ENCODE measurements at places on chromosomes 13 and 19.

- no peak for DNase-seq
Measured at GRCh38 chr13:93450191-93450621, 223.6 kb downstream of the GPC6 start.

- no peak for DNase-seq
Measured at GRCh38 chr19:47735131-47735530, 10.2 kb upstream of the NOP53 start.

GRCh38 chr19:2607712-2608601 lies 94.5 kb downstream of the GNG7 start:
- DNase-seq: peak; percentile 55

DNA sequence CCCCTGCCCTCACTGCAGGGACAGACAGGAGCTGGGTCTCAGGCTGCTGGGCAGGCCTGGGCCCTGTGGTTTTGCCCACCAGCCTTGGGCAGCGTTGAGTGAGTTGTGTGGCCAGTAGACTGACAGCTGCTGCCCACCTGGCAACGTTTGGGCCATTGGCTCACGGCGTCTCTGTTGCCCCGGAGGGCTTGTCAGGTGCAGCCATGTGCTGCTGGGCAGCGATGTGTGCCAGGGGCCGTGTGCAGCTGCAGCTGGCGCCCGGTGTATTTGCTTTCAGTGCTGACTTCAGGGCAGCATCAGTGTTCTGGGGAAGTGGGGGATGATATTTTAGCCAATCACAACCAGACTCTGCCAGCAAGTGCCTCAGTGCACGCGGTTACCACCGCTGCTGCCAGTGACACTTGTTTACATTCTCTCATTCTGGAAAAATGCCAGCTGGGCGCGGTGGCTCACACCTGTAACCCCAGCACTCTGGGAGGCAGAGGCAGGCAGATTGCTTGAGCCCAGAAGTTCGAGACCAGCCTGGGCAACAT lies 10.6 kb downstream of the FZR1 start:
- no peak for DNase-seq

DNA sequence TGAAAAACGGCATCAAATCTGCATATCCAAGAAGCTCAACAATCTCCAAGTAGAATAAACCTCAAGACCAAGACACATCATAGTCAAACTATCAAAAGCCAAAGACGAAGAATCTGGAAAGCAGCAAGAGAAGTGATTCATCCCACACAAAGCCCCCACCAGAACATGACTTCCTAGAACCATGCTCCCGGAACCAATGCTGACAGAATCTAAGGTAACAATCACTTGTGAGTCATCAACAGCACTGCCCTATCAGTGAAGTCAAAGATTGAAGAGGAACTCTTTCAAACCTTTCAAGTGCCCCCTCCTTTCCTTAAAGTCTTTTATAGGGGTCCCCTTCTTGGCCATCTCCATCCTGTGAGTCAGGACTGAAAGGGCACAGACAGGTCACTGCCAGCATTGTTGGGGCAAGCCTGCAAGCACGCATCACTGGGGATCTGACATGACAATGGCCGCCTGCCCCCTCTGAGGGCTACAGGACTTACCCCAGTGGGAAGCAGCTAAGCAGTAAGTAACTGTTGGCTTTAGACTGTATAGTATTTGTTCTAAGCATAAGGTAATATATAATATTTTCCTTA lies at the start of gene CCDC70:
CCDC70 (plus strand) TSS at position 247 of the 578 bp plus-strand sequence. CDS start 3,443 bp downstream, outside the sequence.
- DNase-seq: no peak

- DNase-seq: no peak
Measured at GRCh38 chr13:40389081-40389641, 277.3 kb downstream of the FOXO1 start.

DNA sequence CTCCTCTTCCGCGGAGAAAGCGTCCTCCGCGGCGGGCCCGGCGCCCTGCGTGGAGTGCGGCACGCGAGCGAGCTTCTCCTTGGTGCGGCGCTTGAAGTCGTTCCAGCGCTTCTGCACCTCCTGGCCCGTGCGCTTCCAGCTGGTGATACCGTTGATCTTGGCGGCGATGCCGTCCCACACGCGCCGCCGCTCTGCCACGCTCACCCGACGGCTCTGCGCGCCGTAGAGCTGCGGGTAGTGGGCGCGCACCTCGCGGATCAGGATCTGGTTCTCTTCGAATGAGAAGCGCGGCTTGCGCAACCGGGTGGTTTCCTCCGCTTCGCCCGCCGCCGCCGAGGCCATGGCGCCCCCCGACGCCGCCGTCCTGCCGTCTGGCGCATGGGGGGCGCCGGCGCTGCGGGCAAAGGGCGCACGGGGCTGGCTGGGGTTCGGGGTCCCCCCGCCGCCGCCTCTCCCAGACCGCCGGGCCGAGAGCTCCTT lies 941 bp downstream of the MYPOP start:
- DNase-seq: no peak

DNA sequence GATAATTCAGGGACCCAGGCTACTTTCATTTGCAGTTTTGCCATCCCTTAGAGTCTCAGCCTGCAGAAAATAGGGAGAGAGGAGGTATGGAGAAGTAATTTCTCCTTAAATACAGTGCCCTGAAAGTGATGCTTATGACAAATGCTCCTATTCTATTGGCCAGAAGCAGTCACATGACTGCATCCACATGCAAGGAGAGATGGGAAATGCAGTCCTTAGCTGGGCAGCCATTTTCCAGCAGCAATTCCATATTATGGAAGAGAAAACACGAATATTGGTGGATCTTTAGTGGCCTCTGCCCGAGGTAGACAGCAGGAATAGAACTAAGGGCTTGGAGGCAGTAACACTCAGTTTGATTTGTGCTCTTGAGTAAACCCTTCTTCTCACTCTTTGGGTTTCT lies 39.4 kb downstream of the VAV1 start:
- DNase-seq: no peak

DNA sequence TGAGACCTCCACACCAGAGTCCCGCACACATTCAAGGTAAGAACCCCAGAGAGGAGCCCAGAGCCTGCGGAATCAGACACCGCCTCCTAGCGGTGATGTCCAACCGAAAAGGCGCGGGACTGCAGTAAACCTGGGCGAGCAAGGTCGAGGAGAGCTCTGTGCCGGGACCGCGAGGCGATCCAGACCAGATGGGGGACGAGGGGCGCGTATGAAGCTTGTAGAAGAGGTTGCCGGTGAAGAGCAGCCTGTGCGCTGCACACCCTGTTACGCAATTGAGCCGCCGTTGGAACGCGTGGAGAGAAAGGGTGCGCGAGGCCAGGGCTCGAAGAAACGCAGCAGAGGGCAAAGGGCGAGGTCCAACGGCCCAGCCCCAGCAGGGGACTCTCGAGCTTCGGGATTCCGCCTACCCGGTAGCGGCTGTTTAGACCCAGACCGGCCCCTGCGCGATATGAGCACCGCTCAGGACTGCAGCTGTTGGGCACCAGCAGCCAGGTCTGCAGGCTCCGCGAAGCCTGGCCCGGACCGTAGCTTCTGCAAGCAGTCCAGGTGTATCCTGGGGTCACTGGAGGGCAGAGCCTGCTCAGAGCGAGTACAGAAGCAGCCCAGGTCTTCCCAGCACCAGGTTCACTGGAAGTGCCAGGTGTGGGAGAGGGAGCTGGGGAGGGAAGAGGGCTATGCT lies 65.9 kb upstream of the ZNF599 start:
- no peak for DNase-seq

- no peak for DNase-seq
Measured at GRCh38 chr19:40332669-40333068, 15.5 kb downstream of the C19orf47 start.

DNA sequence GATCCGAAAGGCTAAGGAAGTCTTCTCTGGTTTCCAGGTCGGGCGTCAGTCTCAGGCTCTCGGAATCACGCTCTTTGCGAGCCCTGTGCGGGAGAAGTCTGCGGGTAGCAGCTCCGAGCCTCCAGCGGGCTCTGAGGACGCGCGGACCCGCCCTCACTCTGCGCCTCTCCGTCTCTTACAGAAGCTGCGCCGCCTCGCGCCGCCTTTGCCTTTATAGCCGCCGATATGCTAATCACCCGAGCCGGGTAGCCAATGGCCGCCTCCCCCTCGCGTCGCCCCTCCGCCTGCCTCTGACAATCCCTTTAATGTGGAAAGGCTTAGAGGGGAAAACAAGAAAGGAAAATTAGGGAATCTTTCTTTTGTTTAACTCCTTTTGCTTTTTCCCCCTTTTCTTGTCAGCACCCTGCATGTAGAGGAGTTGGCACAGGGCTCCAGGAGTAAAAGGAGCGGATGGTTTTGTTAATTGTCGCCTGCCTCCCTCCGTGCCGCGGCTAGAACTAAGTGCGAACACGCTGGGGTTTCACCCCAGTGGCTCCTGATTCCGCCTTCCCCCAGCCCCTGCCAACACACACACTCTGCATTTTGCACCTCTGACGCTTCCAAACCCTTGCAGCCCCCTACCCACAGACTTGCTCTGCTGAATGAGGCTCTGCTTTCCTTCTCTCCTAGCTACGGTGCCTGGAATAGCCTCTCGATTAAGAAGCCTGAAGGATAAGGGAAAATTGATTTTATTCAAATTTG lies at the start of gene PCDH8:
PCDH8 (minus strand) TSS at position 186 of the 741 bp plus-strand sequence. CDS start 204 bp downstream, outside the sequence.
- DNase-seq: no peak

- DNase-seq: no peak
Measured at GRCh38 chr13:93407551-93407950, 180.9 kb downstream of the GPC6 start.

DNA sequence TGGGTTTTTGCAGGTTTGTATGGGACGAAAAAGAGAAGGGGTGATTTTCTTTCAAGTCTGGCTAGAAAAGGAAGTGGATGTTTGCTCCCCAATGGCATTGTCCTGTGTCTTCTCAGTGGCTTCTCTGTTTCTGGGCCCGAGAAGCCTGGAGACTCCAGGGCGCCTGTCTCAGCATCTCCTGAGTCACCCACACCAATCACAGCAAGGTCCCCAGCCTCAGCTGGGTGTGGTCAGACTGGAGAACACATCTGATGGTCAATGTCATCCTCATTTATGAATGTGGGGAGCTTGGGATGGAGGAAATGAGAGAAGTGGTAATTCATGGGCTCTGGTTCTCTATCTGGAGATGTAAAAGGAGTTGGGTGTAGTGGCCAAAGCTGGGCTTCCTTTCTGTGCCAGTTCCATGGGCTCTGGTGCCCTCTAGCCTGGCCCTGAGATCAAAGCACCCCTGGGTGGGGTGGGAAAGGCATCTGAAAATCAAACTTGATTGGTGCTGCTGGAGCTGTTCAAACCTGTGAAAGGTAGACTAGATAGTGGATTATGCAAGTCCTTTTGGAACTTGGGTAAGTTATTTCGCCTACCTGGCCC lies 13.4 kb downstream of the RASL11A start:
- no peak for DNase-seq

DNA sequence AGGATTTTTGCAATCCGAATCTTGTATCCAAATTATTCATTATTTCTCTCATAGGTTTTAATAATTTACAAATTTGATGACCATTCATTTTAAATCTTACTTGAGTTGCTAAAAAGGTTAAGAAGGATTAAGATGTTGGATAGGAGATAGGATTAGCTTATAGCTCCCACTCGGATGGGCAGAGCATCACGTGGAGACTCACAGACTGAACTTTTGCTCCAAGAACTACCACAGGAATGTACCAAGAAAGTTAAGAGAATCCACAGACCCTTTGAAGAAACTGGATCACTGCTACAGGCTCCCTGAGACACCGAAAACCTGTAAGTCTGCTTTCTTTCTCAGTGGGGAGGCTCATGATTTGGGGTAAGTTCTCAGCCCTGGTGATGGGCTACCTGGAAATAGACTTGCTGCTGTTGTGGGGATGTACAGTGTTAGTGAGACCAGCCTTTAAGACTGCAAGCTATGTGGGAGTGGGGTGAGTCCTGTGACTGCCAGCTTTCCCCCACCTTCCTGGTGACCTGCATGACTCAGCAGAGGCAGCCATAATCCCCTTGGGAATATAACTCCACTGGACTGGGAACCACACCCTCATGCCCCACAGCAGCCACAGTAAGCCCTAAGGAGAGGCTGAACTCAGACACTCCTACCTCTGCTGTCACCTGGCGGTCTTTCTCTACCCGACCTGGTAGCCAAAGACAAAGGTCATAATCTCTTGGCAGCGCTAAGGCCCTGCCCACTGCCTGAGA lies 1458.0 kb downstream of the OLFM4 start:
- DNase-seq: no peak

GRCh38 chr19:18700501-18701249 lies 17.2 kb downstream of the CRTC1 start:
- DNase-seq: peak; percentile 46

- no peak for DNase-seq
Measured at GRCh38 chr13:102726430-102726829, 31.6 kb upstream of the METTL21C start.

Measured in stimulated activated CD8-positive, alpha-beta memory T cell treated with anti-CD3 and anti-CD28 coated beads, Interleukin-4, amount 100 ng/mL, for 1 hour (primary cell).